ENCODE measurements at places on chromosomes 5 and 9. TPM values are rescaled to one million over a fixed set of nuclear protein-coding genes. Genes with fewer than 3 reads are reported as not detected.
A peak's percentile ranks its signal among the peaks of the same experiment; 100 is the strongest.

DNA sequence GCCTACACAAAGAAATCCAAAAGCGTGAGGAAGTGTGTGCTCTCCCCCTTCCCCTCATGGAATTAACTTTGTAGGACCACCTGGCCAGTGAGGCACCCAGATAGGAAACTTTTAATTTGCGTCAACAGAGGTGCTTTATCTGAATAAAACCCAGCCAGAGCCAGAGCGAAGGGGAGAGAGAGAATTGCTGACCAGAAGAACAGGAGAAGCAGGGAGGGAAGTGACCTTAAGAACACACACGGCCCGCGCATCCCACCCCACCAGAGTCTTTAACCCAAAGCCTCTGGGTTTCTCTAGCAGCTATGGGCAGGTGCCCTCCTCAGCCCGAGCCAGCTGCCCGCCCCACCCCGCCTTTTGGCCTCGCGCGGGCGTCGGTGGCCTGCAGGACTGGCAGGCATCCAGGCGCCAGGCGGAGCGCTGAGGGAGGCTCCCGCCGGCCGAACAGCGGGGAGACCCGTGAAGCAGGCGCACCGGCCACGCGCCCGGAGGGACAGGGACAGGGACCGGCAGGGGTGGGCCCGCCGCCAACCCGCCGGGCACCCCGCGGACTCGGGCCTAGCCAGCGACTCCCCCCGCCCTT is 580 bp downstream of the ERAP1 start:
- no peaks in the 10 kb centered on the region for H3K27me3 ChIP-seq
- peak; percentile 71 for DNase-seq
- H3K4me1 ChIP-seq = no peaks in the 10 kb centered on the region
- peak overlapping the region; percentile 99 for H3K27ac ChIP-seq
- H3K36me3 ChIP-seq = no peaks in the 10 kb centered on the region

DNA sequence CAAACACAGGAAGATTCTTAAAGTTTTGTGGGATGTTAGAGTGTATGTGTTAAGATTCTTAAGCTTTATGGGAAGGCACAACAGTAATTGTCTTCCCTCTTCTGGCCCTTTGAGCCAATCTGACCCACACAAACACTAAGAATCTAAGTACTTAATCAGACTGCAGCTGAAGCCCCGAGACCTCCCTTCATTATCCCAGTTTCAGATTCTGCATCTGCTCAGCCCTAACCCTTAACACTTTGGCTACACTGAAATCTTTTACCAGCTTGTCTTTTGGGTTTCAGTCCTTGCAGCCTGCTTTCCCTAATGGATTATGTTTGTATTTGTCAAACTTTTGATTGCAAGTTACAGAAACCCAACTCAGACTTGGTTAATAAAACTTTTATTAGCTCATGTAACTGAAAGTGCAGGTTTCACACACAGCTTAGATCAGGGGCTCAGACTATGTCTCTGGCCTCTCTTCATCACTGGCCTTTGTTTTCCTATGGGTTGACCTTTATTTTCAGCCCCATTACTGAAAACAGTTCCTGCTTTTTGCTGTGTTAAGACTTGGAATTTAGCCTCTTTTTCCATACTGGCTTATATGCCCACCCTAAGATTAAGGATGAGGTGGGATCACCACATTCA is 71.5 kb downstream of the COX7C start:
- no peaks in the 10 kb centered on the region for H3K4me1 ChIP-seq
- no peaks in the 10 kb centered on the region for H3K27me3 ChIP-seq

- no peak for DNase-seq
- no peaks in the 10 kb centered on the region for H3K36me3 ChIP-seq
- no peak overlapping the region for H3K4me3 ChIP-seq
- no peaks in the 10 kb centered on the region for H3K27me3 ChIP-seq
- H3K4me1 ChIP-seq = no peaks in the 10 kb centered on the region
These were observed 71.4 kb downstream of the TTC39B start for GRCh38 chr9:15235658-15236057.

DNA sequence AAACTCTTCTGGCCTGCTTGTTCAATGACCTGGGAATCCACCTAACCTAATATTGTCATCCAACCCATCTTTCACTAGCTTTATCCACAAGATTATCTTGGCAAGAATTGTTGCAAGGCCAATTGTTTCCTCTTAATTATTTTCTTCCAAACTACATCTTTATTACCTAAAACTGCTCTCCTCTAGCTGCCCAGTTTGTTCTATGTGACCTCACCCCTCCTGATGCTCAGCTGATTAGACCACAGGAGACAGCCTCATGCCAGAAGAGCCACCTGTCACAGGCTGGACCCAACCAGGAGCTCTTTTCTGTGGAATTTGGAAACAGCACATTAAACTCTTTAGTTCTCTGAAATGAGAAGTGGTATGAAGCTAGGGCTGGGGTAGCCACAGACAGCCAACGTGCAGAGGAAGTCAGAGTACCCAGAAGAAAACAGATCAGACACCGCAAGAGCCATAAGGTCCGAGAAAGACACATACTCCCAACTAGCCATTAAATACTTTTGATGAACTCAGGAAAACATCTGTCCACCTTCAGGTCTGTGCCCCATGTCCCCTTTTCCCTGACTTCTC is 12.0 kb downstream of the SAXO1 start:
- no peak overlapping the region for H3K4me3 ChIP-seq
- H3K27ac ChIP-seq = no peak overlapping the region
- no peaks in the 10 kb centered on the region for H3K36me3 ChIP-seq
- no peaks in the 10 kb centered on the region for H3K4me1 ChIP-seq
- H3K27me3 ChIP-seq = no peaks in the 10 kb centered on the region

DNA sequence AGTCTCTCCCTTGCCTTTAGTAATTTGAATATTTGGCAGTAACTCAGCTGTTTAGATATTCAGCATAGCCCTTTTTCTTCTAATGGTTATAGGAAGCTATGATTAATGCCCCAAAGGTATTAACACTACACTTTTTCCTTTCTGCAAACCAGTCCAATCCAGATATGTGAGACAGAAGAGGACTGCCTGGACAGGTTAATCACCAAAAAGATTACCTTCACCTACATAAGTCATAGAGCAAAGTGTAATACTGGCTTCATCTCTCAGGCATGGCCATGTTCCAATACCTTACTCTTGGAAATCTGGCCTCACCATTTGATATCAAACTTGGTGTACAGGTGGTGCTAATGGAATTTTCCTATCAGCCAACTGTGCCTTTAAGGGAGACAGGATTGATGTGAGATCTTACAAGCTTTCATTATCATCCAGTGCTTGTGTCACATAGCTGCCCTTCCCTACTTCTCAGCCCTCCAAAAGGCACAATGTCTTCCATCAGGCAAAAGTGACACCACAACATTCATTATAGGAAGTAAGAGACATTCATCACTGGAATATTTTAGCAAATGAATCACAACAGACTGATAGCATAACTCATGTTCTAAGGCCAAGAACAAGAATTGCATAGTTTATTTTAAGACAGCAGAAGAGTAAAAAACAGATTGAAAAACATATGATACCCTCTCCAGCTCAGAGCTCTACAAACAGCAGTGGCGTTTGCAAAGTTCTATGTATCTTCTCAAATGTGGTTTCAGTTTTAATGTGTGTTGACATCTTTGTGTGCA is 91.2 kb upstream of the PAM start:
- H3K4me1 ChIP-seq = no peaks in the 10 kb centered on the region
- H3K27ac ChIP-seq = no peak overlapping the region
- no peak overlapping the region for H3K4me3 ChIP-seq
- DNase-seq = no peak
- no peaks in the 10 kb centered on the region for H3K27me3 ChIP-seq

GRCh38 chr5:174951151-174951780 is 226.9 kb downstream of the MSX2 start:
- H3K27ac ChIP-seq = no peak overlapping the region
- no peak overlapping the region for H3K4me3 ChIP-seq
- no peaks in the 10 kb centered on the region for H3K4me1 ChIP-seq
- H3K27me3 ChIP-seq = no peaks in the 10 kb centered on the region

The MTX3 gene
- total RNA-seq = 14.2 TPM

DNA sequence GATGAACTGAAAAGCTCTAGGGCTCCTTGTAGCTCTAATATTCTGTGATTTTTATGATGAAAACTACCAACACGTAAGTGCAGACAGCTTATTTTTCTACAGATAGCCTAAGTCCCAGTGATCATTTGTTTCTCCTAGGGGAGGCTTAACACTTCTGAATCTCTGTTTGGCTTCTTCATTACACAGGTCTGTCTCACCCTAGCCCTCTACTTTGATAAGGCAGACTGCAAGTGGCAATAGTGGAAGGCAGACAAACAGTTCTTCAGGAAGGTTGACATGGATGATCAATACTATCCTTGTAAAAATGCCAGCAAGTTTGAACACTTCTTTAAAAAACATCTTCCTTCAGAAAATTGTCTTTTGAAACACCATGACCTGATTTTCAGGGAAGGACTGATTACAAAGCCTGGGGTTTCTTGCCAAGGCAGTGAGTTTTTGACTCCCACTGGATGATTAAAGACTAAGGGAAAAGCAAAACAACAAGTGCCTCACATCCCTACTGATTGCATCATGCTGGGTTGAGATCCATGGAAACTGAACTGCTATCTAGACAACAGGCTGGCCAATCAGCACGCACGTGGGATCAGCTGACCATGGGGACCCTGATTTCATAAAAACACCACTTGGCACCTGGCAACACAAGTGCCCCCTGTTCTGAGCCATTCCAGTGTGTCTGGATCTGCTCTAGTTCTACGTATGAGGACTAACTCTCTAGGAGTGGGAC is 212.2 kb downstream of the SMARCA2 start:
- no peaks in the 10 kb centered on the region for H3K27me3 ChIP-seq
- H3K36me3 ChIP-seq = no peaks in the 10 kb centered on the region
- no peak overlapping the region for H3K4me3 ChIP-seq
- no peaks in the 10 kb centered on the region for H3K4me1 ChIP-seq
- H3K27ac ChIP-seq = peak overlapping the region; percentile 22

The IL9 gene
- not detected for total RNA-seq

The RNF224 gene
- not detected for total RNA-seq

DNA sequence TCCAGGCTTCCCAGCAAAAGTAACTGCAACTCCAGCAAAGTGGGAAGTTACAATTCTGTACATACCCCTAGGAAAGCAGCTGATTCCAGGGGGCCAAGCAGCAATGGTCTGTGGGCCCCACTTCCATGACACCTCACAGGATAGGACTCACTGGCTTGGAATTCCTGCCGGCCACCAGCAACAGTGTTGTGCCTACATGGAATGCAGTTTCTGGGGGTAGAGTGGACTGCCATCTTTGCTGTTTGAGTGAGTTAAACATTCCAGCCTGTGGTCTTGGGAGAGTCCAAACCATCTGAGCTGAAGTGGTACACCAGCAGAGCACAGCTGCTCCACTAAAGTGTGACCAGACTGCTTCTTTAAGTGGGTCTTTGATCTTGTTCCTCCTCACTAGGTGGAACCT is 13.4 kb upstream of the FBN2 start:
- H3K27ac ChIP-seq = no peak overlapping the region
- DNase-seq = no peak
- no peaks in the 10 kb centered on the region for H3K27me3 ChIP-seq
- no peaks in the 10 kb centered on the region for H3K4me1 ChIP-seq
- no peak overlapping the region for H3K4me3 ChIP-seq
- H3K36me3 ChIP-seq = no peaks in the 10 kb centered on the region

DNA sequence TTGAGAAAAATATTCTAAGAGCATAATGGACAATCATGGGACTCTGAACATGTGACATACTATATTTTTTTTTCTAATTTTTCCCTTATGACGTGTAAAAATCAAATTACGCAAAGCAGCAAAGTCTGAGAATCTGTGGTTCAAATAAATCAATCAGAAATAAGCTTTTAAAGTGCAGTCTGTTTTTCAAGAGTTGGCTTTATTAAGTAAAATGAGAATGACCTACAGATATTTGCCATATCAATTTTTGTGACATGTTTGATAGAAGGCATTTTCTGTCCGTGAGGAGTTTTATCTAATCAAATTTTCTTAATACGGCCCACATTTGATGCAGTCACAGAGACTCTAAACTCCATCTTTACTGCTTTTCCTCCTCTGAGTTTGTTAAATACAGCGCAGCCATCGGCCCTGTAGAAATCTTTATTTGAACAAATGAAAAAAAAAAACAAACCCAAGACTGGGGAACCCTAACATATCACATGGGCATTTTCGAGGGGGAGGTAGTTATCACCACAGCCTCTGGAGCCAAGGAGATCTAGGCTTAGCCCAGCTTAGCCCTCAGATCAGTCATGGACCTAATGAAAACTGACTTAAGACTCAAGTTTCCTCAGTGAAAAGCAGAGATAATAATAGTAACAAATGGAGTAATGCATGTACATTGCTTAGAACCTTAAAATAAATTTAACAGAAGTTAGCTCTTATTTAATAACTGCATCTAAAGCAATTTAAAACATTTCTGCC is 263.6 kb upstream of the C9orf72 start:
- no peak for DNase-seq
- no peak overlapping the region for H3K4me3 ChIP-seq
- H3K36me3 ChIP-seq = no peaks in the 10 kb centered on the region
- no peak overlapping the region for H3K27ac ChIP-seq
- H3K4me1 ChIP-seq = no peaks in the 10 kb centered on the region

DNA sequence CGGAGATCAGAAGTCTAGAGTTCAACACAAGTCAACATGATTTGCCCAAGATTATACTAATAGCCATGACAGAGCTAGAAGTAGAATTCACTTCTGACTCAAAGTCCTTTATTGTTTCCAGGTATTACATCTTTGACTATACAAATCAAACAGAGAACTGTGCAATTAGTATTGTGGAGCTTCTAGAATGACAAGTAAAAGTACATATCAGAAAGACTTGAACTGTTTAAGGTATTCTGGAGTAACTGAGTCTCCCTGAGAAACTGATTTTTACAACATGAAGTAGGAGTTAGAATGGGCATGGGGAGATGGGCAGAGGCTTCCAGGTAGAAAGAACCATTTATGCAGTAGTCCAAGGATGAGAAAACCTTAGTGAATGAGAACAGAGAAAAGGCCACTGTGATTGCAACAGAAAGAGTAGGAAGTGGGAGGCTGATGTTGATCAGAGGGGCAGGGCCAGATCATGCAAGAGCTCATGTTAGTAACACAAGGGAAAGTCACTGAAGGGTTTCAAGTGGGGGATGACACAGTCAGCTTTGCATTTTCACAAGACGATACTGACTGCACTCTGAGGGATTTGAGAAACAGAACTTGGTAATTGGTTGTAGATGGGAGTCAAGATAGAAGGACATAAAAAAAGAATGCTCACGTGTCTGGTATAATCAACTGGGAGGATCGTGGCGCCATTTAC is 280.7 kb downstream of the RFX3 start:
- no peaks in the 10 kb centered on the region for H3K27me3 ChIP-seq
- H3K36me3 ChIP-seq = no peaks in the 10 kb centered on the region
- H3K27ac ChIP-seq = no peak overlapping the region
- no peak for DNase-seq
- H3K4me3 ChIP-seq = no peak overlapping the region

- no peaks in the 10 kb centered on the region for H3K36me3 ChIP-seq
- no peaks in the 10 kb centered on the region for H3K27me3 ChIP-seq
- H3K4me1 ChIP-seq = no peaks in the 10 kb centered on the region
- DNase-seq = no peak
- peak overlapping the region; percentile 66 for H3K27ac ChIP-seq
- H3K4me3 ChIP-seq = no peak overlapping the region
These were observed 214.1 kb downstream of the SMARCA2 start for GRCh38 chr9:2229109-2229721.

- H3K4me3 ChIP-seq = no peak overlapping the region
- H3K27me3 ChIP-seq = no peaks in the 10 kb centered on the region
- H3K4me1 ChIP-seq = no peaks in the 10 kb centered on the region
- DNase-seq = no peak
- H3K27ac ChIP-seq = no peak overlapping the region
These were observed 108.5 kb downstream of the ELAVL2 start for GRCh38 chr9:23717505-23717904.

GRCh38 chr5:134582941-134583340 is 49.7 kb downstream of the SAR1B start:
- no peaks in the 10 kb centered on the region for H3K4me1 ChIP-seq
- no peak overlapping the region for H3K27ac ChIP-seq
- DNase-seq = no peak
- H3K36me3 ChIP-seq = no peaks in the 10 kb centered on the region

The FOXD4 gene
- total RNA-seq = 0.44 TPM
